Hippocampal formation (tissue), 2 donors: ENCODE measurements at places on chromosomes 3 and 15.

- no peak for DNase-seq
These were observed 441.9 kb downstream of the PLOD2 start for GRCh38 chr3:145719114-145719513.

GRCh38 chr3:37906734-37907282 is 45.1 kb downstream of the CTDSPL start:
- DNase-seq: no peak

DNA sequence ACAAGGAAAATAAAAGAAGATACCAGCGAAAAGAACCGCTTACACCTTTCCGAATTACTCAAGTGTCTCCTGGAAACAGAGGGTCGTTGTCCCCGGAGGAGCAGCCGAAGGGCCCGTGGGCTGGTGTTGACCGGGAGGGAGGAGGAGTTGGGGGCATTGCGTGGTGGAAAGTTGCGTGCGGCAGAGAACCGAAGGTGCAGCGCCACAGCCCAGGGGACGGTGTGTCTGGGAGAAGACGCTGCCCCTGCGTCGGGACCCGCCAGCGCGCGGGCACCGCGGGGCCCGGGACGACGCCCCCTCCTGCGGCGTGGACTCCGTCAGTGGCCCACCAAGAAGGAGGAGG is 325 bp downstream of the ALCAM start:
- DNase-seq: no peak

DNA sequence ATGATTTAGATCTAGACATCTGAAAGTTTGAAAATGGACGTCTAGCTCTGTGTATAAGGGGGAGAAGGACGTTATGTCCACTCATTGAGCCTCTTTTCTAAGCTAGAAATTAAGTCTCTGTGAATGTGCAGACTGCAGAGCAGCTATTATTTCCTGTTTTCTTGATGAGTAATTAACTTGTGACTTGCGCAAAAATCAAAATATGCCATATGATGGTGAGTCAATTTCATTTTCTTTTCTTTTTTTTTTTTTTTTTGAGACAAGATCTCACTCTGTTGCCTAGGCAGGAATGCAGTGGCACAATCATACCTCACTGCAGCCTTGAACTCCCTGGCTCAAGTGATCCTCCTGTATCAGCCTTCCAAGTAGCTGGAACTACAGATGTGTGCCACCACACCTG is 14.1 kb downstream of the LACTB start:
- DNase-seq: no peak

- DNase-seq: no peak
These were observed 236.1 kb downstream of the RORA start for GRCh38 chr15:60993008-60993407.

DNA sequence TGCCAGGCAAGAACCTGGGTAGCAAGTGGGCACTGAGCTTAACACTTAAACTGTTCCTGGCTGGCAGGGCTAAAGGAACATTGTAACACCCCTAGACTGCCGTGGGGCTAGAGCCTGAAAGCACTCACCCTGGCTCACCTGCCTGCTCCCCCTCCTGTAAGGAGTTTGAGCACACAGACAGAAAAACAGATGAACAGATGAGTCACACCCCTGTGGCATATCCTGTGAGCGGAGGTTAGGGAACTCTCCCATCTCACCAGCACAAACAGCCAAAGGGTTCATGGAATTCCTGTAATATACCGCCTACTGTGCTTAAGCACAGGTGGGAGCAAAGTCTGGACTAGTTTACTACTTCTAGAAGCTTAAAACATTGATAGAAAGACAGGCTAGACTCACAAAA is 300.1 kb downstream of the ROBO1 start:
- DNase-seq: no peak

DNA sequence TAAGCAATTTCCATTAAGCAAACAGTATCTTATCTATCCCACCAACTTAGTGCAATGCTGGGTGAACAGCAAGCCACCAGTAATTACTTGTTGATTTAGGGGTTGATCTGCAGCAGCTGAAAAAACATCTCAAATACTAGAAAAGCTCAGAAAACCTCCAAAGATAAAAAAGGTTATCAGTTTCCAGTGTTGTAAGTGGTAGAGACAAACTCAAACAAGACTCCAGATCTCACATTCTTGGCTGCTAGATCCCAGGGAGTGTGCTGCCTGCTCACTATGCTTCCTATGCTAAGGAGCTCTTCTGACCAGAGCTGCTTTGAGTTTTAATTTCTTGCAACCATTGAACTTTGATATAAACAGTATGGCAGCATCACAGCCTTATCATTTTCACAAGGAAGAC is 11.3 kb downstream of the B3GALNT1 start:
- no peak for DNase-seq

GRCh38 chr15:88894819-88895767 is at the start of gene HAPLN3:
HAPLN3 (minus strand) TSS chr15:88895544; CDS start chr15:88887298, 8,246 bp downstream.
- no peak for DNase-seq

- no peak for DNase-seq
These were observed 507.5 kb downstream of the SHQ1 start for GRCh38 chr3:72340476-72341379.

GRCh38 chr3:41290736-41291135 is 91.4 kb downstream of the CTNNB1 start:
- DNase-seq: no peak

- no peak for DNase-seq
These were observed 85.1 kb upstream of the NANOGP8 start for GRCh38 chr15:35170207-35170606.

GRCh38 chr3:184896336-184896735 is 84.4 kb downstream of the VPS8 start:
- DNase-seq: no peak

GRCh38 chr3:159664006-159664405 is 324.6 kb upstream of the IL12A start:
- DNase-seq: no peak

GRCh38 chr3:125192190-125193035 is 20.1 kb downstream of the SLC12A8 start:
- no peak for DNase-seq
